Endothelial cell of umbilical vein (primary cell): ENCODE measurements at places on chromosomes 6 and 20.

GRCh38 chr20:11436113-11436905, 481.4 kb upstream of the BTBD3 start:
- DNase-seq, result no peak

DNA sequence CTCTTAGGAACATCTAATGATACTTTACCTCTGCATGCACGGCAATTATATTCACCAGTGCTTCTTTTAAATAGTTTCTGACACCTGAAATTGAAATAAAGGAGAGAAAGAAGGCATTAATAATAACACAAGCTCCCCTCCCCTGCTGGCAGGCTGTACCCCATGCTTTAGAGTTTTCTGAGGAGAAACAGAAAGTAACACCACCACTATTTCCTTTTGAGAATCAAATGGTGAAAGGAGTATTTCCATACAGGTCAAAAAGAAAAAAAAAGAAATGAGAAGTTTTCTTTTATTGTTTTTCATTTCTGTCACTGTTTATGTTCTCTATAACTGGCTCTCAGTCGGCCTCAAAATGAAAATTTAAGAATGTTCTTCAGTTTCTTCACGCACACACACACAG, 108.1 kb downstream of the IRF4 start:
- DNase-seq, result no peak

- no peak for DNase-seq
Observed at GRCh38 chr20:21183722-21184121, 57.8 kb downstream of the KIZ start.

DNA sequence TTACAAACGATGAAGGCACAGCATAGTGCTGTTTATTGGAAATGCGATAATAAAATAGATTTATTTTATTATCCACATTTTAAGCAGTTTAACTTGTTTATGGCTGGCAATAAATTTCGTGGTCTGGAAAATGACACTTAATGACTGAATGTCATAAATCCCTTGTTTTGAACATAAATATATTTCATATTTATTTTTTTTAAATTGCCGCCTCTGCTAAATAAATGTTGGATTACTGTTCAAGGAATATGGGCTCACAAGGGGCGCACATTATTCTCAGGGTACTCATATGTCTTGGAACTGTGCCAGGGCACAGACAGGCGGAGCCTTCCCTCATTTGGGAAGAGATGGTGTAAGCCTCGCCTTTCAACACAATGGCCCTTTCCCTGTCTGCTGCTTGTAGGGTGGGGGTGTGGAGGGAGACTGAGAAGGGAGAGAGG, 134.3 kb downstream of the PXDC1 start:
- DNase-seq, result no peak

GRCh38 chr20:52963131-52963530, 9.0 kb upstream of the TSHZ2 start:
- DNase-seq, result no peak
